ENCODE measurements at places on chromosomes 16 and 17. TPM values are rescaled to one million over a fixed set of nuclear protein-coding genes. Genes with fewer than 3 reads are reported as not detected.

Gene ANKRD40CL
- polyA plus RNA-seq = 191 TPM

Gene TMIGD1
- polyA plus RNA-seq = 26.2 TPM

Gene HCRT
- not detected for polyA plus RNA-seq

Gene SLC5A11
- 1.2 TPM for polyA plus RNA-seq

Gene CD300H
- not detected for polyA plus RNA-seq

Gene BCKDK
- 21.6 TPM for polyA plus RNA-seq
